ENCODE measurements at places on chromosomes 12 and 14.

DNA sequence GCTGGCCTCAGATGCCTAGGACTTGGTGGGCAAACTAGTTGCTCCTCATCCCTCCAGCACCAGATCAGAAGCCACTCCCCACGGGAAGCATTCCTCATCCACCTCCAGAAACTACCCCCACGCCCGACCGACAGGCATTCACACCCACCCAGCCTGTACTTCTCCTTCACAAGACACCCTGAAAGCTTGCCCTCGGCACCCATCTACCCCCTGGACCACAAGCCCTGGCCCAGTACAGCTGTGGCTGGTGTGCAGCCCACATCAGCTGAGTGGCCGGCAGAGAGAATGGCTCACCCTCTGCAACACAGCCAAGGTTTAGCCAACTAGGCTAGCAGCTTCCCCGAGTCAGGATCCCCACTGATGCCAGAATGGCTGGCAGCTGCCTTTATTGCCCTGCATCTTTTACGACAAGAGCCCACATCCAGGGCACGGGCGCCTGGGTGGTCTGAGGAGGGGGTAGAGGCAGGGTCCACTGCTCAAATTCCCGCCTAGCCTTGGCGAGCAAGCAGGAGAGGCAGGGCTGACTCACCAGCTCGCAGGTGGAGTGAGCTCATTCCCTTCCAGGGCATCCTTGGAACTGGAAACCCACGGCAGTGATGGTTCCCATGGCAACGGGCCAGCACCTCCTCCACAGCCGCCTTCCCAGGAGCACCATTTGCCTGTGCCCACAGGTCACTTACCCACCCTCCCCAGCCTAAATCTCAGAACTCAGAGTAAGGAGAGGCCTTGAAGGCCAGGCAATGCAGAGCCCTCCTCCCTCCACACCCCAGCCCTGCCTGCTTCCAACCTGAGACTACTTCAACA, 17.1 kb downstream of the ACTN1 start:
- no peak for DNase-seq

- DNase-seq: no peak
Measured at GRCh38 chr12:38744041-38744440, 161.3 kb downstream of the CPNE8 start.

DNA sequence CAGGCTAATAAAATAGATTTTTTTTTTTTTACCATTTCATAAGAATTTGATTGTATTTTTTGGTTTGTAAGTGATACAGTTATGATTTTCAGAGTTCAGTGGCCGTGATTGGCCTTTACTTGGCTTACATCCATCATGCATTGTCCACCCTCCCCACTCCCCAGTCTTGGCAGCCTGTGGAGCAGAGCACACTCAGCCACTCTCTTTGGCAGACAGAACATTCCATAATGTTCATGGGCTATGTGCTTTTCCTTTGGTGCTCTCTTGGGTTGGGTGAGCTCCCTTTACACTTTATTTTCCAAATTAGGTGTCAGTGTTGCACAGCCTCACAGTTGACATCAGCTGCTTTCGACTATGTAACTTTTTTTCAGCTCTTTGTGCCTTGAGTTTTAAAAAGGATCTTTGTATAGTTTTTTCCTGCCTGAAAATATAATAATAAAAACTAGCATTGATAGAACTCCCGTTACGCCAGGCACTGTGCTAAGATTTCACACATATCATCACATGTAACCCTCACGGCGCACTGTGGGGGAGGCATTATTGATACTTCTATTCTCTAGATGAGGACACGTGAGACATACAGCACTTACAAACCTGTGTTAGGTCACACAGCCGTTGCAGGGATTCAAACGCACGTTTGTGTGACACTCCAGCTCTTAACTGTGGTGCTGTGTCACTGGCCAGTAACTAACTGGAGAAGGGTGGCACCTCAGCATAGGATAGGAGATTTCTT, 21.5 kb downstream of the SUDS3 start:
- no peak for DNase-seq

DNA sequence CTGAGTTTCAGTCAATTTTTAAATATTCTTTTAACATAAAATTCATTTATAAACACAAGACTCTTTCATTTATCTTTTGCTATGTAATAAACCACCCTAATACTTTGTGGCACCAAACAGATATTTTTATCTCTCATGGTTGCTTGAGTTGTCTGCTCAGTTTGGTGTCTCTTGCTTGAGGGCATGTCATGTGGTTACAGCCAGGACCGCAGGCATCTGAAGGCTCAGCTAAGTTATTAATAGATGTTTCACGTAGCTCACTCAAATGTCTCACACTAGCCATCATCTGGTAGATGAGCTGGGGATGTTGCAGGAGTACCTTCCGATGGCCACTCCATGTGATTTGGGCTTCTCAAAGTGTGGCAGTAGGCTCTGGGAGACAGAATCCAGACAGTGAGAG, 597.8 kb downstream of the ETNK1 start:
- DNase-seq: no peak

GRCh38 chr14:74324931-74325361, 22.2 kb upstream of the ABCD4 start:
- DNase-seq: no peak

DNA sequence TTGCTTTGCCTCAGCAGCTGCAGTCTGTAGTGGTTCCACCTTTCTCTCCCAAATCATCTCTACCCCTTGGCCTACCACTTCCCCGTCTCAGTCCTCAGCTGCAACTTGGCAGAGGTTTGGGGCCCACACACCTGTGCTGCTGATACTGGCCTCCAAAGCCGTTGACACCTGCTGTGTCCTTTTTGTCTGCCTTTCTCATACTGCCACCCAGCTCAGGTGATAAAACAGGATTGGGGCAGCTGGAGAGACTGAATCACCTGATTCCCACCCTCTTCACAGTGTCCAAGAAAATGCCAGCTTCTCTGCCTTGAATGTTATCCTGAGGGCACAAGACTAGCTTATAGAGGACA, 103.7 kb downstream of the ETV6 start:
- DNase-seq: no peak

- DNase-seq: no peak
Measured at GRCh38 chr14:86798330-86798729, 1194.7 kb downstream of the GALC start.

DNA sequence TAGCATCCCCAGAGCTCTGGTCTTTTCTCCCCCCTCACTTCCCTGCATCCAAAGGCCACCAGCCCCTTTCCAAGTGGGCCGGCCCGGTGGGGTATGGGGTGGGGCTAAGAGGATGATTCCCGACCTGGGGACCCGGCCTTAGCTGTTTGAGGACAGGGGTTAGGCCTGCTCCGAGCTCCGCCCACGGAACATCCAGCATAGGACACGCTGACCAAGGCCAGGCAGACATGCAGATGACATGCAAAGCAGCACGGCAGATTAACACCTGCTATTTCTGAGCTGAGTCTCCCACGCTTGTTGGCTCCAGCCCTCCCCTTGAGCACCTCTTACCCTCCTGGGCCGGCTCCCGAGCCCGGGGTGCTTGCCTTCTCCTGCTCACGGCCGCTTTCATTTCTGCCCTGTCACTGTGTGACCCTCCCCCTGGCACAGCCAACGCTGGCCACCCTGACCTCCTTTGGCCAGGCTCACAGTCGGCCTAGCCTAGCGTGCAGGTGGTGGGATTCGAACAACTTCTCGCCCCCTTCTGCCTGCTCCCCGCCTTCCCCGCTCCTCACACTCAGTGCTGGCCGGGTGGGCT, 40.2 kb downstream of the TEAD4 start:
- no peak for DNase-seq

All from stimulated activated CD4-positive, alpha-beta T cell treated with anti-CD3 and anti-CD28 coated beads, TNF-alpha, amount 100 ng/mL, for 24 hours (primary cell).